ENCODE measurements at places on chromosomes 2 and 18.
A peak's percentile ranks its signal among the peaks of the same experiment; 100 is the strongest.

DNA sequence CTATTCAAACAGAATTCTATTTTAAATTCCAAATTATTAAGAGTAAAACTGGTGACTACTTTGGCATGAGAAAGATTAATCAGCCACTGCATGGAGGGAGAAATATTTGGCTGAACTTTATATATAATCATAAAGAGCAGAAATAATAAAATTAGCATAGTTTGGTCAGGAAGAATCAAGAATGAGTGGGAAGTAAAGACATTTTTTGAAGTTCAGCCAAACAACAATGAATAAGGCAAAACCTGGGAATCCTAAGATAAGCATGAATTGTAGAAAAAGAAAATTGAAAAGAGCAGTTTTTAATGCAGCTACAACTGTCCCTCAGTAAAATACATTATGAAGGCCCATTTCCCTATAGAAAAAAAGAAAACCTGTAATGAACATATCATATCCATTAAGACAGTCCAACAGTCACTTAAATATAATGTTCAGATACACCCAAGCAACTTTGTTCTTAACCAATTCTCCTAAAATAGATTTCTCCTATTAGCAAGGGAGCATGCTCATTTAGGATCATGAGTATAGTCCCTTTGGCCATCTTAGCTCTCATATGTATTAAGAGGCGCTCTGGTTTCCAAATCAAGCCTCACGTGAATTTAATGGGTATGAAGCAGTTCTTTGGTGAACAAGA is 6.5 kb downstream of the TMEM17 start:
- no peak for DNase-seq

DNA sequence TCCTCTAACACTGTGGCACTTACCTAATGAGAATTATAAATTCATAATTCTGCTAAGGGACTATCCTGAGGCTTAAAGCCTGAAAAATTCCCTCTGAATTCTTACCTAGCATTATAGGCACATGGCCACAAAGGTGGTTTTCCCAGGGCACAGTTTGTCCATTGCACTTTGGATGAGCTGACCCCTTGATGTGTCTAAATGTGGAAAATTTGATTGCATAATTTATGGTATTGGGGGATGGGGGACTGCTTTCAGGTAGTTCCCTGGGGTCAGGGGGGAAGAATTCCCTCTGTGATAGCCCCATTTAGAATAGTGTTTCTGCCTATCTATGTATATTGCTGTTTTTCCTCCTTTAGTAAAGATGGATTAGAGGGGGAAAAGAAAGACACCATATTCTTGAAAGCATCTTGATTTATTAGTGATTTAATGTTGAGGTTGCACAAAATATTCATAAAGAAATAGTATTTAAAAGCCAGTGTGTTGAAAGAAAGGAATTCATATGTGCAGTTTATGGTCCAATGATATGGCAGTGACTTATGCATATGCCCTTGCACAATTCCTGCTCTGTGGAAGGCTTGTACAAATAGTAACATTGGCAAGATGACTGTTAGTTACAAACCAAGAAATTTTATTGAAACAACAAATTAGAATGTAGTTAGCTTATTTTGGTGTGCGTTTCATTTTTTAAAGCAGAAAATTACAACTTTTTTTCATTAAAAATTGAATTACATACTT is 8.7 kb upstream of the HTR2B start:
- no peak for DNase-seq

- no peak for DNase-seq
Measured at GRCh38 chr2:112867701-112868631, 31.4 kb upstream of the IL1B start.

GRCh38 chr18:26159353-26159752 is 25.7 kb downstream of the PSMA8 start:
- DNase-seq: peak; percentile 2

DNA sequence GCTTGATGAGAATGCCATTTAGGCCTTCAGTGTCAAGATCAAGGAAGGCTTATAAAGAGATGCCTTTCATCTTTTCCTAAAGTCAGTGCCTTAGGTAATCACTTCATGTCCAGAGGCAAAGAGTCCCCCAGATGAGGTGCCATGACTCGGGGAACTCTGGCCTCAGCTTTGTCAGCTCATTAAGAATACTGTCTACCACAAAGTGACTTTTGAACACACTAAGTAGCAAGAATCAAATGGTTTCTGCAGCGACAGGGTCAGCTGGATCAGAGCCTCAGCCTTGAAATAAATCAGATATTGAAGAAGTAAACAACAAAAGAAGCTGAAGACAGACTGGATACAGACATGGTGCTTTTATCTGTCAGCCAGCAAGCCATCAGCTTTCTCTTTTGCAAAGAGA is 120.1 kb upstream of the SLC39A10 start:
- no peak for DNase-seq

DNA sequence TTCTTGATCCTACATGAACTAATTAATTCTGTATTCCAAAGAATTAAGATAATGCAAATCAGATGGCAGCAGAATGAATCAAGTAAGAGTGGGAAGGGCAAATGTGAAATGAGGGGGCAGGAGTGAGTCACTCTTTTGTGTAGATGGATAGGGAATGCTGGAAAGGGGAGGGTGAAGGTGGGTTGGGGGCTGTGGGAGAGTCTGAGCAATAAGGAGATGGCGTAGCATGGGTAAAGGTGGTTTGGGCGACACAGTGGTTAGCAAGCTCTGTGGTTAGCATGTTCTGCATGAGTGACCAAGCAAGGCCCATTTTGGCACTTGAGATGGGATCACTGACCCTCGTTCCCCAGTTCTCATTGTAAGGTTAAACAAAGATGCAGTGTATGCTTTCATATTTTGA is 20.4 kb downstream of the GPD2 start:
- peak; percentile 67 for DNase-seq

GRCh38 chr2:128519517-128520215 is 201.0 kb upstream of the HS6ST1 start:
- DNase-seq: no peak

DNA sequence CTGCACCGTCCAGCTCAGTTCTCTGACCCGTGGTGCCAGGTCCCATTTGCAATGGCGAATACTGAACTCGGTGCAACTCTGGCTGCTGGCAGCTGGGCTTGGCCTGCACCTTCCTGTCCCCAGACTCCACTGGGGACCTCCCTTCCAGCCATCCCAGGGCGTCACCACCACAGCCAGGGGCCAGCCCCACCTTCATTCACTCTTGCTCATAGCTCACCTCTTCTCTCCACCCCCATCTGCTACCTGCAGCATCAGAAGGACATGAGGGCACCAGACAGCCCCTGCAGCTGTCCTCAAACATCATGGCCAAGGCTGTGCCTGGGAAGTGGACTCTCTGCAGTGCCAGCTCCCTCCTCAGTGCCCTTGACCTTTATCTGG is 16.2 kb upstream of the ALPI start:
- DNase-seq: no peak

GRCh38 chr2:15561574-15562344 is 625 bp upstream of the NBAS start:
- peak; percentile 52 for DNase-seq

GRCh38 chr2:240731178-240731545 is 39.5 kb downstream of the AQP12A start:
- no peak for DNase-seq

GRCh38 chr2:143463719-143464118 is 334.5 kb downstream of the ARHGAP15 start:
- no peak for DNase-seq

GRCh38 chr18:48605408-48605845 is 66.6 kb downstream of the CTIF start:
- DNase-seq: peak; percentile 79

- no peak for DNase-seq
Measured at GRCh38 chr18:77439888-77440287, 190.2 kb downstream of the GALR1 start.

DNA sequence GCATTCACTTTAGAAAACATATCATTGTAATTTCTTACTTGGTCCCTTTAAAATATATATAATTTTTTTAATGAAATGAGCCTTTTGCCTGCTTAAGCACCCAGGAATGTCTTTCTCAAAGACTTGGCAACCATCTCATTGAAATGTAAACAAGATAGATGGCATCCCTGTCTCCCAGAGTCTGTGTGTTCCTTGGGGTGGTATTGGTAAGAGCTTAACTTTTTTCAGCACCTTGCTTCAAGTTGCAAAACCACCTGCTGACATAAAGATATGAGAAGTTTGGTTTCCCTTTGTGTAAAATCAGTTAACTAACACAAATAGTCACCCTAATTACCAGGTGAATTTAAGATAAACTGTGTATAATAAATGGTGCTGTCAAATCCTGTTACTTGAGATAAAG is 266.9 kb downstream of the DSC3 start:
- no peak for DNase-seq

DNA sequence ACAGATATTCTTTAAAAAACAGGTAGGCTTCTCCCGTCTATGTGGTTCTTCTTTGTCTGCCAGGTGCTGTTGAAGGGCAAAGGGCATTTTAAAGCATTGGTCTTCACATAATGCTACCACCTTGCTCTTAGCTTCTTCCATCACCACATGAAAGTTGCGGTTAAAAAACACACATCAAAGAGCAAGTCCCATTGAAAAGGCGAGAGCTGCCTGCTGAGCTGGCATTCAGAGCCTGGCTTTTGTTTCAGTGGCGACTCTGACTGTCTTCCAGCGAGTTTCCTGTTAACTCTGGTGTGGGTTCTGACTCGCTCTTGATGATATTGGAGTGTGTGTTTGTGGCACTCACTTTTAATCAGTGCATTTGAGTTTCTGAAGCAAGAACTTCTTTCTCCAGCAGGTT is 624.9 kb upstream of the FANCL start:
- DNase-seq: no peak

- peak; percentile 78 for DNase-seq
Measured at GRCh38 chr2:86274918-86275275, 62.5 kb downstream of the REEP1 start.

- no peak for DNase-seq
Measured at GRCh38 chr2:102337481-102338386, 17.9 kb upstream of the IL18R1 start.

DNA sequence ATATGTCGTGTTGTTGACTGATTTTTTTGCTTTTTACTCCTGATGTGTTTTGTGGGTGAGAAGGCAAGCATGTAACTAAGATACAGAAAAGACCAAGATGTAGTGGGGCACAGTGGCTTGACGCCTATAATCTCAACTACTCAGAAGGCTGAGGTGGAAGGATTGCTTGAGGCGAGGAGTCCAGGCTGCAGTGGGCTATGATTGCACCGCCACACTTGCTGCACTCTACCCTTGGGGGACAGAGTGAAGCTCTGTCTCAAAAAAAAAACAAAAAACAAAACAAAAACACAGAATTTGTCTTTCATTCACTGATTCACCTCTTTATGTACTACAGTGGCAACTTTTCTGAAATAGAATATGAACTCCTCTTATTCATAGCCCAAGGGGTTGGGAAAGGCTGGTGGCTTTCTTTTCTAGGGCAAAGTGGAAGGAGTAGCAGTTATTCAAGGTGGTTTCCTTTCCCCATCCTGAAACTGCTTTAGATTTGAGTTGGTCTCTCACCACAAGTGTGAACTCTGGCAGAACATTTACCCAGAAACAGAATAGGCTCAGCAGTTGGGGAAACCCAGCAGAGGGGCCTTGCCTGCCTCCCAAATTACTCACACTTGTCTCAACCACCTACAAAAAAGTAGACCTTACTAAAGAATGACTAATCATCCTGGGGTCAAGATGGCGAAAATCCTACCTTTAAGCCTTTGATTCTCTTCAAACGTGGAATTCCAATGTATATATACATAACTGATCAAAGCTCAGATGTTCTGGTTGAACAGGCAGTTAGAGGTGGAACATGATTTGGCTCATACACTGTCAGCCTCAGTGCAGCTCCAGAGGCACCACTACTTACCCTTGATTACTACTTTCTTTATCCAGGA is 6.5 kb downstream of the TANK start:
- DNase-seq: peak; percentile 36

DNA sequence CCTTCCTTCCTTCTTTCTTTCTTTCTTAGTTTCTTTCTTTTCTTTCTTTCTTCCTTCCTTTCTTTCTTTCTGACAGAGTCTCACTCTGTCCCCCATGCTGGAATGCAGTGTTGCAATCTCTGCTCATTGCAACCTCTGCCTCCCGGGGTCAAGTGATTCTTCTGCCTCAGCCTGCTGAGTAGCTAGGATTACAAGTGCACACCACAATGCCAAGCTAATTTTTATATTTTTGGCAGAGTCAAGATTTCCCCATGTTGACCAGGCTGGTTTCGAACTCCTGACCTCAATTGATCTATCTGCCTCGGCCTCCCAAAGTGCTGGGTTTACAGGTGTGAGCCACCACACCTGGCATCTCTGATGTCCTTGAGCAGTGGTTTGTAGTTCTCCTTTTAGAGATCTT is 48.5 kb downstream of the IL1R2 start:
- DNase-seq: no peak

GRCh38 chr2:75033516-75033915 is 75.1 kb downstream of the POLE4 start:
- no peak for DNase-seq

GRCh38 chr2:200668478-200668877 is 82.7 kb downstream of the AOX1 start:
- no peak for DNase-seq

GRCh38 chr2:42115588-42115987 is 53.6 kb upstream of the EML4 start:
- no peak for DNase-seq

- no peak for DNase-seq
Measured at GRCh38 chr2:15971351-15971750, 31.0 kb downstream of the MYCN start.

DNA sequence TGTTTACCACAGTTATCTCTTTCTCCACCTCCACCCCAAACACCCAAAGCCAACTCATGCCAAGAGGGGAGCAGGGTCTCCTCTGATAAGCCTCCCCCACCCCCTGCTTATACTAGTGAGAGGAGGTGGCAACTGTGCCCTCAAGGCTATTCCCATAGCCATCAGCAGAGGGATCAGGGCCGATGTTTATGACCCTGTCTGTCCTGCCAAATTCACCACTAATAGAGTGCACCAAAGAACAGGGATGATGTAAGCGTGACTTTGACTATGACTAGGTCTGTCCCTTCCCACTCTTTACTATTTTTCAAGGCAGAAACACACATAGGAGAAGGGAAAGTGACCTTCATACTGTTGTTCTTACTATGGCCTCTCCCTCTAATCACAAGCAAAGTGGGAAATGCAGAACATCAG is 74.6 kb downstream of the CLHC1 start:
- no peak for DNase-seq

GRCh38 chr18:36672437-36673344 is 156.1 kb downstream of the TPGS2 start:
- no peak for DNase-seq

GRCh38 chr2:112733871-112734270 is 13.1 kb downstream of the NT5DC4 start:
- no peak for DNase-seq

GRCh38 chr18:66495844-66496243 is 108.0 kb downstream of the CDH19 start:
- peak; percentile 61 for DNase-seq

- no peak for DNase-seq
Measured at GRCh38 chr2:186917866-186918265, 68.9 kb upstream of the ZSWIM2 start.
